CD14-positive monocyte (primary cell): ENCODE measurements at places on chromosomes 1 and 21. TPM values are rescaled to one million over a fixed set of nuclear protein-coding genes. Genes with fewer than 3 reads are reported as not detected.

DNA sequence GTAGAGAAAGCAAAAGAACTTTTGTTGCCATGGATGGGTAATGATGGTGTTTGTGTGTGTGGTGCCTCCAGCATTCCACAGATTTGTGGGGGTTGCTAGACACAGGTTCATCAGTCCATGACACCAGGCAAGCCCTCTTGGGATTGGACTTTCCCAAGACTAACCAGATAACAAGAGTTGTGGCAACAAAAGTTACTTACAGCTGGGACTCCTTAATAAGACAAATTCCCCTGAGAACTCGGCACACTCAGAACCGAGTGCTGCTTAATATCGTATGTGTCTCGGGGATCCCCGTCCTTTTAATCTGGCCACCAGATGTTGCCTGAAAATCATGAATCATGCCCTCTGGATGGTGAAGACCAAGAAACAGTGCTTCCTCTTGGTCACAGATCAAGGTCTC, 193.3 kb downstream of the AJAP1 start:
- no peak for DNase-seq

Gene ANGEL2
- polyA plus RNA-seq = 18.3 TPM

Gene IFI44L
- polyA plus RNA-seq = 8.6 TPM

Gene SLC1A7
- not detected for polyA plus RNA-seq

Gene OR2T33
- not detected in 2 replicates for polyA plus RNA-seq

Gene SLC9C2
- polyA plus RNA-seq = not detected

- no peak for DNase-seq
Measured at GRCh38 chr1:114468710-114469468, 42.1 kb downstream of the TRIM33 start.

Gene SLC37A1
- 2.7 TPM for polyA plus RNA-seq

GRCh38 chr21:42515708-42516502, 2.3 kb downstream of the SLC37A1 start:
- DNase-seq = no peak

Gene TNNT2
- not detected for polyA plus RNA-seq

Gene RBM11
- polyA plus RNA-seq = not detected

- DNase-seq = no peak
Measured at GRCh38 chr1:61428146-61428545, 296.8 kb downstream of the TM2D1 start.

DNA sequence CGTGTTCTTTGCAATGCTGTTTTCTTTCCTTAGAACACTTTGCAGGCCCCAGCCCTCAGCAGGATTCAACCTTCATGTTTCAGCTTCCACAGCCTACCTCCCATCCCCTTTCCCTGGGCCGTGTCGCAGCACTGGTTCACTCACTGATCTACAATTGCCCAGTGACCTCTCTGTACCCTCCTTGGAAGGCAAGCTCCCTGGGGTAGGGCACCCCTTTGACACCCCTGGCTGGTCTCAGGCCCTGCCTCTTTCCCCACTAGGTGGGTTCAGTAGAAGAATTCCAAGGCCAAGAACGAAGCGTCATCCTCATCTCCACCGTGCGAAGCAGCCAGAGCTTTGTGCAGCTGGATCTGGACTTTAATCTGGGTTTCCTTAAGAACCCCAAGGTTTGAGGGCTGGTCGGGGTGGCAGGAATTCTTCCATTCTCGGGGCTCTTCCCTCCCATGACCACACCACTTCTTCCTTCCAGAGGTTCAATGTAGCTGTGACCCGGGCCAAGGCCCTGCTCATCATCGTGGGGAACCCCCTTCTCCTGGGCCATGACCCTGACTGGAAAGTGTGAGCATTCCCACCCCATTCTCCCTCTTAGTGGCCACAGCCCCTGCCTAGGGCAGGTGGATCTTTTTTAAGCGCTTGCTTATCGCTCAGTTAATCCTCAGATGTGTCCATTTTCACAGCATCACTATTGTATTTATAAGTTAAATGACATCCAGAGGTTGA, 7.3 kb downstream of the RHOC start:
- DNase-seq = no peak

Gene SLC44A5
- not detected for polyA plus RNA-seq

- DNase-seq = no peak
Measured at GRCh38 chr21:39062196-39062595, 121.1 kb downstream of the PSMG1 start.

DNA sequence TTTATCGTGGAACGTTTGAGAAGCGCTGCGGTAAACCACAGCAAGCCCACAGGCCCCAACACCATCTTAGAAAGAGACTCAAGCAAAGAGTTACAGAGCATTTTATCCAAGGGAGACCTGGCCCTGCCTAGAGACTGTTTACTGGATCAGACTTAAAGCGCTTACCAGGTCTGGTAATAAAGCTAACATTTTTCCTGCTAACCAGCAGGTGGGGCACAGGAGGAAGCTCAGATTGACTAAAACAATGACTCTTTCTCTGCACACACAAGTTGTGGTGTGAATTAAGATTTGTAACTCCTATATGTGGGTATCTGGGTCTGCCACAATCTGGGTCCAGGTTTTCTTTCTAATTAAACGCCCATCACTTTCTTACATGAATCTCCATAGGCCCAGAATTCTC, 136.5 kb upstream of the ETS2 start:
- no peak for DNase-seq

DNA sequence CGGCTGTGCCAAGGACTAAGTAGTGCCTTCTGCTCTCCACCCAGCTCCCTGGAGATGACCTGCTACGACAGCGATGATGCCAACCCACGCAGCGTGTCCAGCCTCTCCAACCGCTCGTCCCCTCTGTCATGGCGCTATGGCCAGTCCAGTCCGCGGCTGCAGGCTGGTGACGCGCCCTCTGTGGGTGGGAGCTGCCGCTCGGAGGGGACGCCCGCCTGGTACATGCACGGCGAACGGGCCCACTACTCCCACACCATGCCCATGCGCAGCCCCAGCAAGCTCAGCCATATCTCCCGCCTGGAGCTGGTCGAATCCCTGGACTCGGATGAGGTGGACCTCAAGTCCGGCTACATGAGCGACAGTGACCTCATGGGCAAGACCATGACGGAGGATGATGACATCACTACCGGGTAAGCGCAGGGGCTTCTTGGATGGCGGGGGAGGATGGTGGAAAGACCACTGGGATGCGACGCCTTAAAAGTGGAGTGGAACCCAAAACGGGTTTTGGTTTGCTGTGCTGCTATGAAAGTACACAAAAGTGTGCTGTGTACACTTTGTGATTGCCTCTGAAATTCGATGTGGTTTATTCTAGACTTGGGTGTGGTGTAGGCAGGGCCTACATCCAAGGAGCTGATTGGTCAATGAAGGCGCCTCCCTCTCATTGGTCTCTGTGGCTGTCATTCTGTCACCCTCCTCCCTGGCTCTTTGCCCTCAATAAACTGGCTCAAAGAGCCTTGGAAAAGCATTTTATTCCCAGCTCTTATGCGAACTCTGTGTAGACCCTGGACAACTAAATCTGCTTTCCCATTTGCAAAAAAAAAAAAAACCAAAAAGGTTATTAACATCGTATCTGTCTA, 110.4 kb upstream of the IPO9 start:
- DNase-seq = peak; percentile 2

- no peak for DNase-seq
Measured at GRCh38 chr1:201783572-201783971, 45.4 kb upstream of the IPO9 start.

Gene TAL1
- not detected in 2 replicates for polyA plus RNA-seq

DNA sequence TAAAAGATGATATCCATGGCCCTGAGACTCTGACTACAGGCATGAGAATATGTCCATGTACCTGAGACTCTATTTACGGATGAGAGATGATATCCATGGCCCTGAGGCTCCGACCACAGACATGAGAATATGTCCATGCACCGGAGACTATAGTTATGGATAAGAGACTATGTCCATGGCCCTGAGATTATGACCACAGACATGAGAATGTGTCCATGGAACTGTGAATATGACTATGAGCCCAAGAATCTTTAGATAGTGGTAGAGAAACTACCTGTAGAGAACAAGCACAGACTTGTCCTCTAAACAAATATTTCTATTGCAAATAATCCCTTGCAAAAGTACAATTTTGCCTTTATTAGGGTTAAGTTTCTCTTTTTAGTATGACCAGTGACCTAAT, 263.2 kb downstream of the PCP4 start:
- DNase-seq = no peak

- DNase-seq = no peak
Measured at GRCh38 chr1:114521396-114522263, 10.6 kb upstream of the TRIM33 start.

- DNase-seq = no peak
Measured at GRCh38 chr1:94667818-94668217, 126.3 kb upstream of the F3 start.

DNA sequence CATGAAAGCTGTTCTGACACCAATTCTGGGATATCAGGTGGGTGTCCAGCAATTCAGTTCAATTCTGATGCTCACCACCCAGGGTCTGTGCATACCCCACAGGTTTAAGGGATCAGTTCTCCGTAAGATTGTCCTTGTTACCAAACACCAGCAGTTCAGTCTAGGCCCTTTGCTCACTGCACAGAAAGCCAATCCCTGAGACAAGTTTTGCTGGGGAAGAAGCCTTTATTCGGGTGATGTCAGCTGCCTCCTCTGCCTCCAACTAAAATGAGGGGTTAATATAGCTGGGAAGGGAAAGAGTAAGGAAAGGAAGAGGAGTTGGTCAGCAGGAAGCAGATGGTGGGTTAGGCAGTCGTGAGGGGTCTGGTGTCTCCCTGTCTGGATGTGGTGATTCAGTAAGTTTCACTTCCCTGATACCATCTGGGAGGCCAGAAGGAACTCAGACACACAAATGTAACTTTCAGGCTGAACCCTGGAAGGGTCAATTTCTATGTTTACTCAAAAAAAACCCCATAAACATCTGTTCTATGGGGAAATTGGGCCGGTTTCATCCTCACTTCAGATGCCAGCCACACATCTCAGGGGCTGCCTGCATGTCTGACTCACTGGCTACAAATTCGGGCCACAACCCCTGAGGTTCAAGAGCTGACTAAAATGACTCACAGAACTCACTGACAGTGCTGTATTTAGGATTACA, 83.3 kb upstream of the PGBD5 start:
- DNase-seq = peak; percentile 91

GRCh38 chr1:55321942-55322341, 106.8 kb upstream of the USP24 start:
- DNase-seq = no peak

- no peak for DNase-seq
Measured at GRCh38 chr21:38133240-38133639, 123.6 kb upstream of the KCNJ15 start.

Gene ZNF648
- polyA plus RNA-seq = not detected

DNA sequence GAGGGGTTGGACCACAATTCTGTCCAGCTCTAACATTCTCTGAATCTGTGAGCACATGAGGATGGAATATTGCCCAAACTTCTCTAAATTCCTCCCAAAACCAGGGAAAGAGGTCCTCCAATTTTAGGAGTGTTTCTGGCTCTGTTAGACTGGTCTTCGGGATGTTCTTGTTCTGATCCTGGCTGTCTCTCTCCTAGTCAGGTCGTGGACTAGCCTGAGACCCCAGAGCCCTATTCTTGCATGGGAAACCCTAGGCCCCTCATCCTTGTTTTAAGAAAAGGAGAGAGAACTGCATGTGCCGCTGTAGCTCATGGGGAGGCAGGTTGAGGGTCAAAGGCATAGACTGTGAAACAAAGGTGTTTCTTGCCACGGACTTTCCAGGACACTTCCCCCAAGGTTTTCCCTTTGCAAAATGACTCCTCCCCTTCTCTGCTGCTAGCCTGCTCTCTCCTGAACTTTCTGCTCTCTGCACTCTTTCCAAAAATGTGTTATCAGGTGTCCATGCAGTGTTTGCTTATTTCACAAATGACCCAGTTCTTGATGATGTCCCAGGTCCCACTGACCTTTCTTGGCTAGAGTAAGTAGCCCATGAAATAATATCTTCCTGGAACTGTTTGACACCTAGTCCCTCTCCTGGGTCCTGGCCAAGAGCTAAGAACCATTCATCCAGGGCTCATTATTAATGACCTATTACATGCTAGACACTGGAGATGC, 29.3 kb upstream of the RD3 start:
- no peak for DNase-seq

Gene APOBEC4
- not detected for polyA plus RNA-seq

Gene KCNAB2
- 22.7 TPM for polyA plus RNA-seq

GRCh38 chr1:233172201-233172600, 123.3 kb downstream of the PCNX2 start:
- DNase-seq = peak; percentile 31

- DNase-seq = no peak
Measured at GRCh38 chr1:47918257-47918867, 78.8 kb downstream of the TRABD2B start.

DNA sequence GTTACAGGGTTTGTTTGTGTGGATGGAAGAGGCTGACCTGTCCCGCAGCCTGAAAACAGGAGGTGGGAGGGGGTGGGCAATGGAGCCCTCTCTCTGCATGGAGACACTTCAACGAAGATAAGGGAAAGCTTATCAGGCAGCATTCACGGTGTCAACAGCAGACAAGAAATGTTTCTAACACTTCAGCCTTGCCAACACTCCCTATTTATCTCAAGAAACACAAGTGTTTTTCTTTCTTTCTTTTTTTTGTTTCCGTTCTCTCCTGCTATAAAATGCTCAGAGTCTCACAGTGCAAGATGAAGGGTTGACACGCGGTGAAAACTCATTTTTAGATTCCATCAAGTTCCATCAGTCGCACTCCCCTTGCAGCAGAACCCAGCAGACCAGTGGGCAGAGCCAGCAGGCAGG, 594.4 kb downstream of the MATN1 start:
- DNase-seq = no peak

Gene CD1E
- 6.3 TPM for polyA plus RNA-seq

Gene ZYG11A
- polyA plus RNA-seq = not detected

Gene NPHS2
- not detected for polyA plus RNA-seq

GRCh38 chr1:39668111-39668510, 3.8 kb downstream of the NT5C1A start:
- DNase-seq = no peak

DNA sequence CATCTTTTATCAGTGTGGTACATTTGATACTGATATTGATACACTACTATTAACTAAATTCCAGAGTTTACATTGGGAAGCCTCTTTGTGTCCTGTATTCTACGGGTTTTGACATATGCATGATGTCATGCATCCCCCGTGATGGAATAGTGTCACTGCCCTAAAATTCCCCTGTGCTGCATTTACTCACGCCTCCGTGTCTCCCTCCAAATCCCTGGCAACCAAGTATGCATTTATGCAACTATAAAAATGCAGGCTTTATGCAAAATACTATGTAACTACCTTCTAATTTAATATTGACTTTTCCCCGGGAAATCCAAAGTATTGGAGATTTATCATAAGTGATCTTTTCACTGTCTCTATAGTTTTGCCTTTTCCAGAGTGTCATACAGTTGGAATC, 453.7 kb upstream of the RUNX1 start:
- DNase-seq = no peak

GRCh38 chr1:21847223-21848205, 35.4 kb downstream of the LDLRAD2 start:
- no peak for DNase-seq

Gene CELA2B
- not detected for polyA plus RNA-seq

Gene FHAD1
- 0.69 TPM for polyA plus RNA-seq

Gene PDC
- polyA plus RNA-seq = not detected

Gene EXO5
- polyA plus RNA-seq = 1.5 TPM

GRCh38 chr1:24465638-24466037, 37.0 kb upstream of the RCAN3 start:
- no peak for DNase-seq
